ENCODE measurements at places on chromosomes 4 and X.

- no peaks in the 10 kb centered on the region for H3K4me1 ChIP-seq
- H3K4me3 ChIP-seq: no peak overlapping the region
- no peak overlapping the region for H3K27ac ChIP-seq
- H3K36me3 ChIP-seq: no peaks in the 10 kb centered on the region
- H3K27me3 ChIP-seq: no peaks in the 10 kb centered on the region
Observed at GRCh38 chrX:40521868-40522450, 58.8 kb upstream of the ATP6AP2 start.

DNA sequence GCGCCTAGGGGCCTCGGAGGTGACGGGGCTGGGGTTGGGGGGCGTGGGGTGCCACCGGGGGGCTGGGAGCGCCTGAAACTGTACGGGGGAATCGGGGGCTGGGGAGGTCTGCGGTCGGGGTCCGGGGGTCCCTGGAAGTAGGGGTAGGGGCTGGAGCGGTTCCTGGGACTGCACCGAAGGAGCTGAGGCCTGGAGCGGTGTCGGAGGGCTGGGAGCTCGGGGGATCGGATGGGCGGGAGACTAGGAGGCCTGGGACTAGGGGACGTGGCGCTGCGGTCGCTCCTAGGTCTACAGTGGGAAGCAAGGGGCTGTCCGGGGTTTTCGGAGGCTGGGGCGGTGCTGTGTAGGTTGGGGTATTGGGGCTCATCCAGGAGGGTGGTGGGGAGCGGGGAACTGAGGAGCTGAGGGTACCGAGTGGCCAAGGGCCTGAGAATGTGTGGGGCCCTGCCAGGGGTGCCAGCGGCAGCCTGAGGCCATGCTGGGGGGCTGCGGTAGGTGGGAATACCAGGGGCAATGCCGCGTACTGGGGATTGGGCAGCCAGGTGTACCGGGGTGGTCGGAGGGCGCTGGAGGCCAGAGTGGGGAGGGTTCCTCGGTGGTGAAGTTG, 562 bp downstream of the AKAP17A start:
- H3K4me3 ChIP-seq: peak overlapping the region; percentile 81
- H3K27me3 ChIP-seq: no peaks in the 10 kb centered on the region
- no peak overlapping the region for H3K27ac ChIP-seq
- H3K4me1 ChIP-seq: peaks cover 10% of the 10 kb centered on the region

- DNase-seq: no peak
- no peak overlapping the region for H3K4me3 ChIP-seq
- H3K27me3 ChIP-seq: no peaks in the 10 kb centered on the region
- H3K27ac ChIP-seq: no peak overlapping the region
Observed at GRCh38 chr4:80322716-80323115, 12.8 kb upstream of the CFAP299 start.

GRCh38 chrX:120367402-120368109, 5.7 kb downstream of the ATP1B4 start:
- H3K36me3 ChIP-seq: no peaks in the 10 kb centered on the region
- no peaks in the 10 kb centered on the region for H3K4me1 ChIP-seq
- DNase-seq: no peak
- no peak overlapping the region for H3K27ac ChIP-seq

GRCh38 chr4:93700571-93700970, 128.0 kb upstream of the ATOH1 start:
- H3K4me1 ChIP-seq: no peaks in the 10 kb centered on the region
- no peaks in the 10 kb centered on the region for H3K27me3 ChIP-seq
- H3K27ac ChIP-seq: no peak overlapping the region
- no peak for DNase-seq
- no peak overlapping the region for H3K4me3 ChIP-seq

- H3K4me1 ChIP-seq: no peaks in the 10 kb centered on the region
- no peak overlapping the region for H3K27ac ChIP-seq
- H3K4me3 ChIP-seq: no peak overlapping the region
- H3K27me3 ChIP-seq: no peaks in the 10 kb centered on the region
- DNase-seq: peak; percentile 39
Observed at GRCh38 chr4:1354136-1354982, 7.4 kb downstream of the UVSSA start.

DNA sequence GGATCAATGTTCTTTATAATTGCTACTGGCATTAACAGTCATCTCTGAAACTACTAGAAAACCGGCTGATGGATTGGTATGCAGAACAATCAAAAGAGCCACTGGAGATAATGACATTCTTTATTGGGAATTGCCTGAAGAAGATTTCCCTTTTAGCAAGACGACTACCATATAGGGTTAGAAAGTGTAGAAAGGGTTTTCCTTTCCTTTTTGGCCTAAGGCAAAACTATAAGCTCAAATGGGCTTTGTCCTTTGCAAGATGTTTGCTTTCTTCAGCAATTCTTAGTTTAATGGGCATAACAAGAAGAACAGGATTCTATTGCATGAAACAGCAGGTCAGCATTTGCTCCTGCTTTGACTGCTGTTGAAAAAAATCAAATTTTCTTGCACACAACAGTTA, 214.2 kb upstream of the PCDH10 start:
- H3K4me1 ChIP-seq: peaks cover 15% of the 10 kb centered on the region
- no peaks in the 10 kb centered on the region for H3K36me3 ChIP-seq
- H3K4me3 ChIP-seq: no peak overlapping the region
- no peaks in the 10 kb centered on the region for H3K27me3 ChIP-seq
- peak overlapping the region; percentile 11 for H3K27ac ChIP-seq

- H3K36me3 ChIP-seq: no peaks in the 10 kb centered on the region
- H3K27me3 ChIP-seq: no peaks in the 10 kb centered on the region
- no peaks in the 10 kb centered on the region for H3K4me1 ChIP-seq
- no peak overlapping the region for H3K4me3 ChIP-seq
- DNase-seq: no peak
Observed at GRCh38 chr4:41512136-41512535, 25.8 kb upstream of the LIMCH1 start.

- peak overlapping the region; percentile 91 for H3K27ac ChIP-seq
- no peaks in the 10 kb centered on the region for H3K36me3 ChIP-seq
- H3K4me1 ChIP-seq: peaks cover 38% of the 10 kb centered on the region
- DNase-seq: no peak
- H3K4me3 ChIP-seq: peak overlapping the region; percentile 48
Observed at GRCh38 chr4:2412534-2412884, 5.9 kb downstream of the ZFYVE28 start.

DNA sequence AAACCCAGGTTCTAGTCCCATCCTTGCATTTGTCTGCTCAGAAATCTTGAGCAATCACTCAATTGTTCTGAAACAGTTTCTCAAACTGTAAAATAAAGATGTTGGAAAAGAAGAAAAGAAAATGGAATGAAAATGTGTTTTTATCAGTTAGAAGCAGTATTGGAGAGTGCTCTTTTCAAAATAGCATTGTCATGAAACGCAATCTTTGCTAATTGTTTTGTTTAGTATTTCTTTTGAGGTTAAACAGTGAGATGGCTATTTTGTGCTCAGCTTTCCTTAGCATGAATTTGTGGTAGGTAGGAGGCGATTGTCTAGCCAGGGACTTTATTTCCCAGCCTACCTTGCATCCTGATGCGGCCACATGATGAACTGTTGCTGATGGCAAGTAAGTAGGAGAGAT, 10.6 kb upstream of the HPF1 start:
- no peaks in the 10 kb centered on the region for H3K36me3 ChIP-seq
- H3K27ac ChIP-seq: no peak overlapping the region
- no peak overlapping the region for H3K4me3 ChIP-seq
- no peak for DNase-seq
- no peaks in the 10 kb centered on the region for H3K4me1 ChIP-seq

- H3K4me3 ChIP-seq: no peak overlapping the region
- no peaks in the 10 kb centered on the region for H3K36me3 ChIP-seq
- no peaks in the 10 kb centered on the region for H3K27me3 ChIP-seq
- no peak for DNase-seq
Observed at GRCh38 chr4:176814770-176815169, 22.0 kb upstream of the VEGFC start.

- peaks cover 5% of the 10 kb centered on the region for H3K4me1 ChIP-seq
- peaks cover 6% of the 10 kb centered on the region for H3K27me3 ChIP-seq
- DNase-seq: no peak
- H3K27ac ChIP-seq: no peak overlapping the region
- H3K36me3 ChIP-seq: no peaks in the 10 kb centered on the region
Observed at GRCh38 chr4:8586671-8587468, 5.7 kb upstream of the CPZ start.

All from GM23338 (cell line).